ENCODE measurements at places on chromosomes 16 and 17. TPM values are rescaled to one million over a fixed set of nuclear protein-coding genes. Genes with fewer than 3 reads are reported as not detected.
A peak's percentile ranks its signal among the peaks of the same experiment; 100 is the strongest.

ANKRD40 gene
- total RNA-seq = 21.3 TPM

ITGAX gene
- 8.6 TPM for total RNA-seq

DNA sequence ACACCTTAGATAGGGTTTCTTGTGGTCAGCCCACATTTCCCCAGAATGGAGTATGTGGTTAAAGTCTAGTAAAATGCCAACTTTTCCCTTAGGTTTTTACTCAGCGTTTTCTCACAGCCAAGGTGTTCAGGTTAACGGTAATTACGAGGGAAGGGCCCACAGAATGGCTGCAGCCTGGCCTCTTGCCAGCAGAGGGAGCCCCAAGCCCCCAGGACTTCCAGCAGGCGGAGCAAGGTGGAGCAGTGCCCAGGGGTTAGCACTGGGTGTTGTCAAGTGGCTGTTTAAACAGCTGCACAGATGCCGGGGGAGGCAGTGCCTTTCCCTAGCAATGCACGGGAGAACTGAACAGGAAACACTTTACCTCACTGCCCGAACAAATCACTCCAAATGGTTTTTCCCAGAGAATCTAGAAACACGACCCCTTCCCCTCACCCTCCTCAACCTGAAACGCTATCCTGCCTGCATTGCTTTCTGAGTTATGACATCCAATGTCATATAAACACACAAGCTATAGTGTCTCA, 6.6 kb downstream of the PHB1 start:
- peak; percentile 93 for DNase-seq
- no peak overlapping the region for H3K4me3 ChIP-seq
- peaks cover 12% of the 10 kb centered on the region for H3K4me1 ChIP-seq
- no peak overlapping the region for H3K27ac ChIP-seq

- no peaks in the 10 kb centered on the region for H3K36me3 ChIP-seq
- peaks cover 21% of the 10 kb centered on the region for H3K4me1 ChIP-seq
- H3K4me3 ChIP-seq = no peak overlapping the region
- H3K27me3 ChIP-seq = no peaks in the 10 kb centered on the region
- H3K27ac ChIP-seq = peak overlapping the region; percentile 78
Measured at GRCh38 chr17:41666237-41666641, 22.4 kb upstream of the EIF1 start.

- no peak overlapping the region for H3K4me3 ChIP-seq
- H3K4me1 ChIP-seq = peaks cover 43% of the 10 kb centered on the region
- H3K27ac ChIP-seq = no peak overlapping the region
- no peaks in the 10 kb centered on the region for H3K36me3 ChIP-seq
- DNase-seq = no peak
Measured at GRCh38 chr16:68488554-68488953, 40.2 kb upstream of the SMPD3 start.

GRCh38 chr17:74871356-74872076, 1.3 kb downstream of the FDXR start:
- H3K36me3 ChIP-seq = no peaks in the 10 kb centered on the region
- no peak for DNase-seq
- no peaks in the 10 kb centered on the region for H3K27me3 ChIP-seq
- H3K4me3 ChIP-seq = no peak overlapping the region
- H3K4me1 ChIP-seq = peaks cover 46% of the 10 kb centered on the region
- H3K27ac ChIP-seq = no peak overlapping the region

ZG16 gene
- 0.26 TPM for total RNA-seq

PDILT gene
- total RNA-seq = not detected

GRCh38 chr16:78130950-78131349, 31.5 kb downstream of the WWOX start:
- peaks cover 20% of the 10 kb centered on the region for H3K4me1 ChIP-seq
- H3K27ac ChIP-seq = no peak overlapping the region
- H3K27me3 ChIP-seq = no peaks in the 10 kb centered on the region
- H3K4me3 ChIP-seq = no peak overlapping the region
- no peak for DNase-seq

DNA sequence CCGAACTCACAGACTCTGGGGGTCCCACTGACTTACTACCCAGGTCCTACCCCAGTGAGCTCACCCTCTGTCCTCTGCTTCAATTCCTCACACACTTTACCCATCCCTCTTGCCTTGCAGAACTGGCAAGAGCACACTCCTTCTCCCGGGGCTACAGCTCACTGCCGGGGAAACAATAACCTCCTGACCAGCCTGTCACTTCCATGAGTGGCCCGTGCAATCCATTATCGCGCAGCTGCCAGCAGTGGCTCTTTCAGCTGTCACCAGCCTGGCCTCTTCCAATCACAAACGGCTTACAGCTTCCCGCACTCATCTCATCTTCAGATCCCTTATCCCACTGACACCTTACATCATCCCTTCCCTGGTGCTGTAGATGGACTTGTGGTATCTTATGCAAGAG, 79.5 kb downstream of the CPPED1 start:
- H3K27me3 ChIP-seq = no peaks in the 10 kb centered on the region
- H3K27ac ChIP-seq = no peak overlapping the region
- H3K36me3 ChIP-seq = no peaks in the 10 kb centered on the region
- no peaks in the 10 kb centered on the region for H3K4me1 ChIP-seq

- no peaks in the 10 kb centered on the region for H3K36me3 ChIP-seq
- H3K27ac ChIP-seq = peak overlapping the region; percentile 96
- DNase-seq = peak; percentile 62
- H3K4me3 ChIP-seq = no peak overlapping the region
- no peaks in the 10 kb centered on the region for H3K27me3 ChIP-seq
Measured at GRCh38 chr17:73304971-73305812, 6.6 kb downstream of the CDC42EP4 start.

DNA sequence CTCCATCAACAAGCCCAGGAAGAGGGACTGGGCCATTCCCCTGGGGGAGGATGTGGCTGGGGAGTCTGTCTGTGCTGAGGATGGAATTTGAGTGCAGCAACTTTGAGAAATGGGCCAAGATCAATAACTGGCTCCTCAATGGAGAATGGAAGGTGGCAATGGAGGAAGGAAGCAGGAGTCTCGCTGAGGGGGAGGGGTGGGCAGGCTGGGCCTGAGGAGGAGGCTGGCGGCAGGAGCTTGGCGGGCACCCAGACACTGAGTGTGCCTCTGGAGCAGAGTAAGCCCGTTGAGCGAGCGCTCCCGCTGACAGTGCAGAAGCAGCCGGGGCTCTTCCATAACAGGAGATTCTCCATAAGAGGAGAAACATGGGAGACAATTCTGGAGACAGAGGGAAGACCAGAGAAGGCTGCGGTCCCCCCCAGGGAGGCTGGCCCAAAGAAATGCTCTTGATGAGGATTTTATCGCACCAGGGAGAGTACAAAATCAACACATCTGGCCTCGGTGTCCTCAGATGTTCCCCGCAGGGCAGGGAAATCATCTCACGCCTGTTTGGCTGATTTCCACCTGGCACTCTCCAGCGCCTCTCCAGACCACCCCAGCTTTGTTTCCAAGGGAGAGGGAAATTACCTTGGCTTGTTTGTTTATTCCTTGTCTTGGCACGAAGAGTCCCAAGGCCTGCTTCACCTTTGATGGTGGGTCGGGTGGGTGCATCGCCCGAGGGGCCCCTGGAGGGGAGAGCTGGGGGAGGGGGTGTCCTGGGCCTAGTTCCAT, 2.8 kb upstream of the MMP15 start:
- peaks cover 53% of the 10 kb centered on the region for H3K4me1 ChIP-seq
- peak overlapping the region; percentile 91 for H3K27ac ChIP-seq
- DNase-seq = peak; percentile 81
- no peaks in the 10 kb centered on the region for H3K36me3 ChIP-seq
- no peak overlapping the region for H3K4me3 ChIP-seq

RAB26 gene
- 28.8 TPM for total RNA-seq

DNA sequence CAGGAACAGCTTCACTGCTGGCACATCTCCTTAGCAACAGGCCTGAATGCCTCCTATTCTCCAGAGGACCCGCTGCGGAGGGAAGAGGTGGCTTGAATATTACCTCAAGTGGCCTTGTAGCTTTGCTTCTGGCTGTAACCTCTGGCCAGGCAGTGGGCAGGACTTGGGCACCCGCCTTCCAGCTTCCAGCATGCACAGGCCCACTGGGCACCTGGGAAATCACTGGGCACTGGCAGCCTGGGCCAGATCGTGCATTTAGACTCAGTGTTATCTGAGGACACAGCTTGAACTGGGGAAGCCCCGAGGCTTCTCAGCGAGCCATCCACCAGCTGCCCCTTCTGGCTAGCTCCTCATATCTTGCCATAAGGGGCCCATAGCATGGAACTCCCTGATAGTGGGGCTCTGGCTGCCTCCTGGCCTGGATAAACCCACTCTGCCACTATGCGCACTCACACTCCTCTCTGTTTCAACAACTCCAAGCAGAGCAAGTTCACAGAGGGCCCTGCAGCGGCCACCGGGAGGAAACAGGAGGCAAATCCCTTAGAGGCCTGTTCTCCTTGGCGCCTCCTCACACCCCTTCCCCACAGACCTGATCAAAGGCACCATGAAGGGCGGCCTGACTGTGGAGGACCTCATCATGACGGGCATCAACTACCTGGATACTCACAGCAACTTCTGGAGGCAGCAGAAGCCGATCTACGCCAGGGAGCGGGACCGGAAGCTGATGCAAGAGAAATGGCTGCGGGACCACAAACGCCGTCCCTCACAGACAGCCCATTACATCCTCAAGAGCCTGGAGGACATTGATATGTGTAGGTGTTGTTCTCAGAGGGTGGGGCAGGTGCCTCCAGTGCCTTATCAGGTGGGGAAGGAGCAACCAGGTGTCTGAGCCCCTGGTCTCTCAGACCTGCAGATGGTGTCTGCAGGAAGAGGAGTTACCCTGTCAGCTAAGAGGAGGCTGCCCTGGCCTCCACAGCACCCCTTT, 7.8 kb downstream of the ODAD4 start:
- H3K36me3 ChIP-seq = no peaks in the 10 kb centered on the region
- H3K4me3 ChIP-seq = no peak overlapping the region
- H3K4me1 ChIP-seq = peaks cover 22% of the 10 kb centered on the region
- H3K27ac ChIP-seq = peak overlapping the region; percentile 78

CDH8 gene
- not detected for total RNA-seq

- H3K4me3 ChIP-seq = no peak overlapping the region
- no peaks in the 10 kb centered on the region for H3K27me3 ChIP-seq
- no peaks in the 10 kb centered on the region for H3K36me3 ChIP-seq
Measured at GRCh38 chr17:59470624-59471297, 94.6 kb upstream of the DHX40 start.

DNA sequence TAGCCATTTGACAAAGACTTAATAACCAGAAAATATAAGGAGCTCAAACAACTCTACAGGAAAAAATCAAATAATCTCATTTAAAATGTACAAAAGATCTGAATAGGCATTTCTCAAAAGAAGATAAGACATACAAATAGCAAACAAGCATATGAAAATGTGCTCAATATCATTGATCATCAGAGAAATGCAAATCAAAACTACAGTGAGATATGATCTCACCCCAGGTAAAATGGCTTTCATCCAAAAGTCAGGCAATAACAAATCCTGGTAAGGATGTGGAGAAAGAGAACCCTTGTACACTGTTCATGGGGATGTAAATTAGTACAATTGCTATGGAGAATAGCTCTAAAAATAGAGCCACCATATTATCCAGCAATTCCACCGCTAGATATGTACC, 43.1 kb downstream of the HSD17B2 start:
- H3K4me3 ChIP-seq = no peak overlapping the region
- no peaks in the 10 kb centered on the region for H3K27me3 ChIP-seq
- H3K27ac ChIP-seq = no peak overlapping the region
- no peak for DNase-seq

DNA sequence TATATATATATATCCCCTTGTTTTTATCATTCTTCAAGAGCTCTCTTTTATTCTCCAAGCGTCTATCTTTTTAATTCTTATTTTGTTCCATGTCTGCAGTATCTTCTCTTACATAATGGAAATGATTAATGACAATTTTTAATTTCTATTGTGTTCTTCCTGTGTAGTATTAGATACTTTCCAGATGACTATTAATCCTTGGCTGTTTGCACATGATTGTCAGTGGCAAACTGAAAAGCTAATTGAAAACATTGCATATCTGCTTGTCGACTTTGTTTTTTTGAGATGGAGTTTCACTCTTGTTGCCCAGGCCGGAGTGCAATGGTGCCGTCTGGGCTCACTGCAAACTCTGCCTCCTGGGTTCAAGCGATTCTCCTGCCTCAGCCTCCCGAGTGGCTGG, 124.7 kb downstream of the BCAS3 start:
- no peak overlapping the region for H3K27ac ChIP-seq
- no peaks in the 10 kb centered on the region for H3K36me3 ChIP-seq

DNA sequence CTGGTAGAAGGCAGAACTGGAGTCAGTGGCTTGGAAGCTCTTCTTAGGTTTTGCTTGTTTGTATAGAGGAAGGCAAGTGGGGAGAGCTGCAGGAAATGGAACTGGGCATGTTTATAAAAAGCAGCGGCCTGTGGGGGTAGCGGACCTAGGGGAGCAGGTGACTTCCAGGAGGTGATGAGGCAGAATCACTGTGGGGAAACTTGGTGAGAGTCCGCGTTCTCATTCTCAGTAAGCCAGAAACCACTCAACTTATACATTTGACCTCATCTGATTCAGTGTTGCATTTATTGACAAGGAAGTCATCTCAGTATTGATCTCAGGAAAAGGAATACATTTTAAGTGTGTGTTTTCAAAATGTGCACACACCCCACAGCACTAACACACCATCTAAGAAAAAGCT, 299.8 kb downstream of the CNTNAP4 start:
- no peak overlapping the region for H3K27ac ChIP-seq
- no peaks in the 10 kb centered on the region for H3K36me3 ChIP-seq
- DNase-seq = no peak
- H3K4me3 ChIP-seq = no peak overlapping the region
- no peaks in the 10 kb centered on the region for H3K4me1 ChIP-seq
- H3K27me3 ChIP-seq = no peaks in the 10 kb centered on the region

GRAP gene
- total RNA-seq = 0.33 TPM

DNA sequence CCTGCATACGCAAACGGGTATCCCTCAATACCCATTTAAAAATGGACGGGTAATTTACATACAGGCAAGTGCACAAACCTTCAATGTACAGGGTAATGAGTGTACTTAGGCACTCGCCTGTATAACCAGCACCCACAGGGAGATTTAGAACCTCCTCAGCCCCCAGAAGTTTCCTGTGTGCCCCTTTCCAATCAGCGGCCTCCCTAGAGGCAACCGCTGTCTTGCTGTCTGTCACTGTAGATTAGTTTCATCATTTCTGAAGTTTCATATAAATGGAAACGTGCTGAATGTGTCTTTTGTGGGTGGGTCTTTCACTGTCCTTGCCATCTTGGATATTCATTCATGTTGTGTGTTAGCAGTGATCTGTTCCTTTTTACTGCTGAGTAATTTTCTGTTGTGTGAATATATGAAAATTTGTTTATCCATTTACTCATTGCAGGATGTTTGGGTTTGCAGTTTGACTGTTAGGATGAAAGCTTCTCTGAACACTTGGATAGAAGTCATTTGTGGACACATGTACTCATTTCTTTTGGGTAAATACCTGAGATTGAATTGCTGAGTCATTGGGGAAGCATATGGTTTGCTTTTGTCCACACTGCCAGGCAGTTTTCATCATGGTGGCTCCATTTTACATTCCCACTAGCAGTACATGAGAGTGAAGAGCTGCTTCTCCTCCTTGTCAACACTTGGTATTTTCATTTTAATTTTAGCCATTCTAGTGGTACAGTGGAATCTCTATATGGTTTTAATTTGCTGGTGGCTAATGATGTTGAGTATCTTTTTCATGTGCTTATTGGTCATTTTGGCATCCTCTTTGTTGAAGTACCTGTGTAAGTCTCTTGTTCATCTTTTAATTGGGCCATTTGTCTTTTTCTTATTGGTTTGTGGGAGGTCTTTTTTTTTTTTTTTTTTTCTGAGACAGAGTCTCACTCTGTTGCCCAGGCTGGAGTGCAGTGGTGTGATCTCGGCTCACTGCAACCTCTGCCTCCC, 2.1 kb upstream of the ADCY7 start:
- H3K4me1 ChIP-seq = no peaks in the 10 kb centered on the region
- H3K27me3 ChIP-seq = no peaks in the 10 kb centered on the region

CHST4 gene
- total RNA-seq = 23.4 TPM

NR1D1 gene
- 2.3 TPM for total RNA-seq
